RPMI7951 (cell line): ENCODE measurements at places on chromosomes 3 and 15. TPM values are rescaled to one million over a fixed set of nuclear protein-coding genes. Genes with fewer than 3 reads are reported as not detected.
A peak's percentile ranks its signal among the peaks of the same experiment; 100 is the strongest.

- no peak for DNase-seq
Measured at GRCh38 chr15:100384108-100384410, 42.3 kb upstream of the ADAMTS17 start.

- peak; percentile 54 for DNase-seq
Measured at GRCh38 chr3:4765212-4765611, 214.0 kb upstream of the BHLHE40 start.

DNA sequence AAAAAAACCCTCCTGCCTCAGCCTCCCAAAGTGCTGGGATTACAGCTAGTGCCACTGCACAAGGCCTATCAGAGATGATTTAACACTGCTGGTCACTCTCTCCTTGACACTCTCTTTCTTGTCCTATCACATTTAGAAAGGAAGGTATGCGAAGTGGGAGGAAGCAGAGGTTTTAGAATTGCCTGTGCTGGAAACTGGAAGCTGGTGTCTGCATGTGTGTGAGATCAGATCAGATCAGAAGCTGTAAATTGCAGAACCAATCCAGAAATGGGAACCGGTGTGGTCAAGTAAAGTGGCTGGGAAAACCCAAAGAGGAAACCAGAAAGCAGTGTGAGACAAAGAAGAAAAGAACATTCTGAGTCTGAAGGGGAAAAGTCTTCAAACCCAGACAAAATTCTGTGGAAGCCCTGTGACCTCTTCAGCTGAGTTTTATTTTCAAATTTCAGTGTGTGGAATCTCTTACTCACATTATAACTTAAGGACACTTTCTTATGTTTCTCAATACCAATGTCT, 2.8 kb downstream of the EFHB start:
- DNase-seq: no peak

XCR1 gene
- total RNA-seq: not detected in 2 replicates

GRM2 gene
- 0.10 and 0.12 TPM in 2 replicates for total RNA-seq

DPPA2 gene
- not detected in 2 replicates for total RNA-seq

SH3BP5 gene
- total RNA-seq: 2.4 and 3.2 TPM in 2 replicates
